ENCODE measurements at places on chromosomes 16 and 17.

- DNase-seq, result no peak
Measured at GRCh38 chr17:80821546-80821945, 170.1 kb upstream of the CHMP6 start.

GRCh38 chr17:1180958-1181752, 1.4 kb upstream of the ABR start:
- peak; percentile 24 for DNase-seq

DNA sequence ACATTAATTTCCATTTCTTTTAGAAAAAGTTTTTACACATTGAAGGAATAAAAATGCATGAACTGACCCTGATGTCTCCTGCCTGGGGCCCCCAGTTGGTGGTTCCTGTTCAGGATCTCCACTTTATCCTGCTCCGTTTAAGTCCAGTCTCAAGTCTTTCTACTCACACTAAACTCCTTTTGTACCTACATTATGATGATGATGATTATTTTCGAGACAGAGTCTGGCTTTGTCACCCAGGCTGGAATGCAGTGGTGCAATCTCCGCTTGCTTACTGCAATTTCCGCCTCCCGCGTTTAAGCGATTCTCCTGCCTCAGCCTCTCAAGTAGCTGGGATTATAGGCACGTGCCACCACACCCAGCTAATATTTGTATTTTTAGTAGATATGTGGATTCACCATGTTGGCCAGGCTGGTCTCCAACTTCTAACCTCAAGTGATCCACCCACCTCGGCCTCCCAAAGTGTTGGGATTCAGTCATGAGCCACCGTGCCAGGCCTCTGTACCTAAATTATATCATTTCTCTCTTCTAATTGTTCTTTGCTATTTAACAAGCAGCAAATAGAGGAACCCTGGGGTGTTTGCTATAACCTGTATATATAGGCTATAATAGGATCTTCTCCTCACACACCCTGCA, 2.2 kb upstream of the FOXK2 start:
- DNase-seq, result no peak

DNA sequence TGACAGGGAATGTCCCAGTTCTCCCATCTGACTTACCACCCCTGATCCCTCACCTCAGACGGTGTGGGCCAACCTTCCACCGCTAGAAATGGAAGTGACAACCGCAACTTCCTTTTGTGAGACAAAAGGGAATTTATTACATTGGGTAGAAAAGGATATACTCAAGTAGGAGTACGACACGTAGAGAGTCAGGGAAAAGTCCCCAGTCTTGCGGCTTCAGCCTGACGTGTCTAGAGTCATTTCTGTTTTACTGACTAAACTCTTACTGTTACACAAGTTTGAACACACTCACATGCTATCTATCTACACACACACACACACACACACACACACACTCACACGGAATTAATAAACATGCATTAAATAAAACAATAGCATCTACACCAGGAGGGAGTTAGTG, 178.9 kb downstream of the COPRS start:
- no peak for DNase-seq

- DNase-seq, result no peak
Measured at GRCh38 chr17:59361386-59361785, 29.9 kb downstream of the YPEL2 start.

- DNase-seq, result no peak
Measured at GRCh38 chr16:79286646-79287423, 313.7 kb downstream of the MAF start.

DNA sequence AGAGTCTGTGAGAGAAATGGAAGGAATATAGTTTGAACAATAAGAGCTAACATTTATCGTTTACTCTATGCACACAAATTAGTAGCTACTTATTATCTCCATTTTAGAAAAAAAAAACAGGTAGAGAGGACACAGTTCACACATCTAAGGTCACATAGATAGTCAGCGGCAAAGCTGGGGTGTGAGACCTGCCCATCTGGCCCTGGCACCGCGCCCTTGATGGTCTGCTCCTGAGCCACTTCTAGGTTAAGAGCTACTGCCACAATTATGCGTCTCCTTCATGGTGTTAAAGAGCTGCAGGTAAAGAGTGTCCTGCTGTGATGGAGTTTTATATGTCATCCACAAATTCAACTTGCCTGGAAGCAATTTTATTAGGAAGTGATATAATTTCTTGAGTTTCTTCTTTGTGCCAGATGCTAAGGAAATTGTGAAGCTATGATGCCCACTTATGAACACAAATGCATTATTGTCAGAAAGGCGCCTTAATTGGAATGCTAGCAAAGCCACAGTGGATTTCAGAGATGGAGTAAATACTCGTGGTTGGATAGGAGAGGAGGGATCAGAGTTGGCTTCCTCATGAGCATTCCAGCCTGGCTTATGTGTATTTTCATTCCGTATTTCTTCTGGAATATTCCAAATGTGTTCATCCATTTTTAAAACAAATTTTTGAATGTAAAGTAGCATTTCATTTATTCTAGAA, 21.3 kb upstream of the MFSD6L start:
- no peak for DNase-seq

- no peak for DNase-seq
Measured at GRCh38 chr16:15601212-15601879, 41.6 kb downstream of the MARF1 start.

DNA sequence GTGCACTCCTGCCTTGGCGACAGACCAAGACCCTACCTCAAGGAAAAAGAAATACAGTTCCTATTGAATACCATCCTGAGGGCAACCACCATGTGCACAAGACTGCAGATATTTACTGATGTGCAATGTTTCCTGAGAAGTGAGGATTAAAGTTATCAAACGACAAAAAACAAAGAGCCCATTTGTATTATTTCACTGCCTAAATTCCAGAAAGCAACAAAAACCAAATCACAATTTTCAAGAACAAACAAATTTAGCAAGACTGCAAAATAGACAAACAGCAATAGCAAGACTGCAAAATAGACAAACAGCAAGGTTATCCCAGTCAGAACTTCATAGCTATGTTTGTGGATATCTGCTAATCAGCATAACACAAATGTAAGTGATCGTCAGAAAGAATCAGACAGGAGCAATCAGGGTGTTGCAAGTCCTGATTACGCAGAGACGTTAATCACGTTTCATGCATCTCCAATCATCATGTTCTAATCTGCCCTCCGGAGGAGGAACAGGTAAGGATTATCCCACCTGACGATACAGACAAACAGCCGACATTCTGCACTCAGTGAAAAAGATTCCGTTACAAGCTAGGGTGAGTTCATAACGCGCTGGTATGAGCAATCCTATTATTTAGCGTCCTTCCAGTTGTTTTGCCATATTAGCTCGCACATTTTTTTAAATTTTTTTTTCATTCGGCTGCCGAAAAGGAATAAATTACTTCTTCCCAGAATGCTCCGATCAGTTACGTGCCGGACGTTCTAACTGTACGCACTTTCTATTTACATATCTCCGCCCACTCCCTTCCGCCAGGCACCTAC, 2.9 kb downstream of the TMEM107 start:
- DNase-seq, result peak; percentile 88

DNA sequence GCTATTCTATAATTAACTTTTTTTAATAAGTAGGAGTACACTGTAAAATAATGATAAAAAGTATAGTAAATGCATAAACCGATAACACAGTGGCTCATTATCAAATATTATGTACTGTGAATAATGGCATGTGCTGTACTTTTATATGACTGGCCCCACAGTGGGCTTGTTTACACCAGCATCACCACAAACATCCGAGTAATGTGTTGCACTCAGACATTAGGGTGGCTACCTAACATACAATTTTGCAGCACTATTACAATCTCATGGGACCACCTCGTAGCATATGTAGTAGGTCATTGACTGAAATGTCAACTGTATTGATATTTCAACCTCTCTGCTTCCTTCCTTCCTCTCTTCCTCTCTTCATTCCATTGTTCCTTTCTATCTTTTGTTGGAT, 51.7 kb downstream of the TBX4 start:
- DNase-seq, result no peak

- DNase-seq, result no peak
Measured at GRCh38 chr16:66159987-66160386, 206.5 kb upstream of the CDH5 start.

DNA sequence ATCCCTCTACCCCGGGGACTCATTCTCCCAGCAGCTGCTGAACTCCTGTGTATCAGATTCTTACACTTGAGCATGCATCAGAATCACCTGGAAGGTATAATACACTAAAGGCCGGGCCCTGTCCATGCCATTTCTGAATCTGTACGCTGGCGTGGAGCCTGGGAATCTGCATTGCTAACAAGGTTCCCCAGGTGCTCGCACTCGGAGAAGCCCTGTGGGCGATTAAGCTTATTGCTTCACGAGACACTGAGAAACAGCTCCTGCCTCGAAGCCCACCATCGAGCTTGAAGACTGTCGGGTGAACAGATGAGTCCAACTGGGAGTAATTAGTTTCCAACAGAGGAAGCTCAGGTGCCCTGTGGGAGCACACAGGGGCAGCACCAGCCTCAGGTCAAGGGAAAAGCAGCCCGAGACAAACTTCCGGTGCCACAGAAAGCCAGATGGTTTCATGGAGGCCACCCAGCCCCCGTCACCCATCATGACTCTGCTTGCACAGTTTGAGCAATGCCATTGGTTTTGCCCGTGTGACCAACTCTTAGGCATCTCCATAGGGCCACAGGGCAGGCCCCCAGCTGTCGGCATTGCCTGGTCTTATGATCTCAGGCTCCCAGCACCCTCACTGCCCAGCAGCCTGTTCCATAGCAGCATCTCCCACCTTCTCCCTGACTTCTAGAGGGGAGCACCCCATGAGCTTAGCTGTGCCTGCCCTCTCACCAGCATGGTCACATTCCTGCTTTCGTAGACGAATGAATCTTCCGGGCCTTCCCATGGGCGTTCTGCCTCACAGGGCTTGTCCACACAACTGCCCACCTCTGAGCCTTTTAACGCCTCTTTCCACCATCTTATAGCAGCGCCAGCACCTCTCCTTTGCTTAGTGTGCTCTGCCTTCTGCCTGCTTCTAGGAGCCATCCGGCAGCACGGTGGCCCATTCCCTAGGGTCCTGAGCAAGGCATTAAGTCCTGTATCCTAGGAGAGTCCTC, 10.9 kb downstream of the CTRB2 start:
- DNase-seq, result no peak

DNA sequence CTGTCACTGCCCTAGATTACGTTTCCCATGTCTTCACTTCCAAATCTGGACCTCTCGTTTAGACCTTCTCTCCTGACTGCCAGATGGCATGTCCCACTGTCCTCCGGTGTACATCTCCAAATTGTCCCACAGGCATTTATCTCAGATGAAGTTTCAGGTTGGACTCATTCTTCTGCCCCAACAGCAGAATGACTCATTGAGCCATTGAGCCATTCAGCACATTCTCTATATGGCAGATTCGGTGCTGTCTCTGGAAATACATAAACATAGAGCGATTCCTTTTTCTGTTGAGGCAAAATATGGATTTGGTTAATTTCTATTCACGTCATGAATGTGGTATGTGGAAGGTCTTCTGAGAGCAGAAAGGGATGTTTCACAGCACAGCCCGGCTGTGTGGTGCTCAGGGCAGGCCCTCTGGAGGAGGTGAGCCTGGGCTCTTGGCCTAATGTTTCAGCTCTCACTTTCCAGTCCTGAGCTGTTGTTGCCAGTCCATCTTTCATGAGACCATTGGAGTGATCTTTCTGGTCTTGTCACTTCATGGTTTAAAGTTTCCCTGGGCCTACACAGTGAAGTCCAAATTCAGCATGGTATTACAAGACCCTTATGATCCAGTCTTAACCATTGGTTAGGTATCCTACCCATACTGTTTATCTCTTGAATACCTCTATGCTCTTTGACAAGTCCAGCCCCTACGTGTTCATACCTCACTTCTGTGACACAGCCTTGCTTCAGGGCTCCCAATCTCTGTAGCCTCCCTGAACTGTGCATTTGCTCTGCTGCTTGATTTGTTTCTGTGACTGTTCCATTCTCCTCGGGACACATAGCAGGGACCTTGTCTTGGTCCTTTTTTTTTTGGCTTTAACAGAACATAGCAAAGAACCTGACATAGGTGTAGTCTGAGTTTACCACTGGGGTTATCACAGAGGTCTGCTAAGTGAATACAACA, 15.9 kb downstream of the HAPSTR1 start:
- no peak for DNase-seq

- DNase-seq, result no peak
Measured at GRCh38 chr17:32827227-32827626, 49.7 kb downstream of the MYO1D start.

DNA sequence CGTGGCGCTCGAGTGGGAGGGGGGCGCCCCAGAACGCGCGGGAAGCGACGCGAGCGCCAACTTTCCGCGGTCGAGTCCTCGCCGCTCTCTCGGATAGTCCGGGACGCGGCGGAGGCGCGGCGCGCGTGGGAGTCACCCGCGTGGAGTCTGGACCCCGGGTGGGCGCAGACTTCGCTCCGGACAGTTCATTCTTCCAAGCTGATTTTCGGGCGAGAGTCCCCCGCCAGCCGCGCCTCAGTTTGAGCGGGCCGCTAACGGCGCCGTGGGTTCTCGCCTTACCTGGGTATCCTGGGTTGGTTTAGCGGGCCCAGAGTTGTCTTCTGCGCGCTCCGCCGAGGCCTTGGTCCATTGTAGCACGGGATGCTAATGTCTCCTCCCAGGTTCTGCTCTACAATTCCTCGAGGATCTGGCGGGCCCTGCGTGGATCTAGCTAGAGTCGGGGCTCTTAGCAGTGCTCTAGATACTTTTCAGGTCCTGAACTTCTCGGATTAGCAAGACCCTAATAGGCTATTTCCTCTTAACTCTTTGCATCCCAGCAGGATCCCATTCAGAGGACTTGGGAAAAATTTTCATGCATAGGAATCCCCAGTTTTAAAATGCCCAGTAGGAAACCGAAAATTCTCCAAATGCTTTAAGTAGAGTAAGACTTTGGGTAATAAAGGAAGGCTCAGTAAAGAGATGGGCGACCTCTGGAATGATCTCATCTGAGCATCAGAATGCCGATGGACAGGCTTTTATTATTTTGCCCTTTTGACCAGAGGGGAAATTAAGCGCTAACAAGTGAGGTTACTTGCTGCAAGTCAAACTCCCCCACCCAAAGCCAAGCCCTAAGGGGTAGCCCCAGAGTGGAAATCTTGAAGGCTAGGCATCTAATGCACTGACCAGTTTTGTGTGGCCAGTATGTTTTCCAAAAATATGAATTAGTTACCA, 537 bp upstream of the GJC1 start:
- DNase-seq, result peak; percentile 63

- DNase-seq, result no peak
Measured at GRCh38 chr16:14302399-14303181, 231.5 kb downstream of the MRTFB start.
